ENCODE measurements at places on chromosomes 11 and 22. TPM values are rescaled to one million over a fixed set of nuclear protein-coding genes. Genes with fewer than 3 reads are reported as not detected.

Gene MOGAT2
- not detected for total RNA-seq

DNA sequence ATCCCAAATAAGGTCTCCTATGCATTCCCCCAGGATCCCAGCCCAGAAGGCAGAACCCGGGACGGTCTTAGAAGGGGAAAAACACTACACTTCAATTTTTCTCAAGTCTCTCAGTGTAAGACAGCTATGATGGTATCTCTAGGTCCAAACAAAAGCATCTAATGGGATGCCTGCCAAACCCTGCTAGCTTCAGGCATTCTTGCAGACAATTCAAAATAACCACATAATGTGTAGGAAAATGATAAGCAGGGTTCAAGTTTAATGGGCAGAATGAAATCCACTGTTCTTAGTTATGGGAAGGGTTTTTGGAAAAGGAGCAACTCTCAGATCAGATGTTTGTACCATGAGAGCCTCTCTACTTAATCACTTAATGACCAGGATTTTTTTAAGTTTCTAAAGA is 119.8 kb upstream of the ANO1 start:
- no peak for DNase-seq

Gene CEND1
- total RNA-seq: not detected

- no peak for DNase-seq
Measured at GRCh38 chr11:21640491-21640890, 552.4 kb upstream of the ANO5 start.

DNA sequence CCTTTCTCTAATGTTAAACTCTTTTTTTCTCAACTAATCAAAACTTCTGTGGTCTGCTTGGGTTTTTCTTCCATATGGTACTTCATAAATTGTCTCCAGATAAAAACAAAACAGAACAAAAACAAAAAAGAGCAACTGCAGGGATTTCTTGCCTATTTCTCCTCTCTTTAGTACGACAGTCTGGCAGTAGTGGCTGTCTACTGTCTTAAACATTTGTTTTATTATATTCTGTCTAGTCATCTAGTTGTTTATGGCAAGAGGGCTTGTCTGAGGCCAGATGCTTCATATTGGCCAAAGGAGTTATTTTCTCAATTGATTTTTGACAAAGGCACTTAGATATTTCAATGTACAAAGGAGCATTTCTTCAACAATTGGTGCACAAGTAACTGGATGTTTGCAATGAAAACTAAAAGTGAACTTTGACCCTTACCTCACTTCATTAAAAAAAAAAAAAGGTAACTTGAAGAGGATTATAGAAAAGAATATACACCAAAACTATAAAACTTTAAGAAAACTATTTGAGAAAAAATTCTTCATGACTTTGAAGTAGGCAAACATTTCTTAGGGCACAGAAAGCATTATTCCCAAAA is 404.2 kb downstream of the LUZP2 start:
- no peak for DNase-seq

Gene HBE1
- total RNA-seq: not detected

DNA sequence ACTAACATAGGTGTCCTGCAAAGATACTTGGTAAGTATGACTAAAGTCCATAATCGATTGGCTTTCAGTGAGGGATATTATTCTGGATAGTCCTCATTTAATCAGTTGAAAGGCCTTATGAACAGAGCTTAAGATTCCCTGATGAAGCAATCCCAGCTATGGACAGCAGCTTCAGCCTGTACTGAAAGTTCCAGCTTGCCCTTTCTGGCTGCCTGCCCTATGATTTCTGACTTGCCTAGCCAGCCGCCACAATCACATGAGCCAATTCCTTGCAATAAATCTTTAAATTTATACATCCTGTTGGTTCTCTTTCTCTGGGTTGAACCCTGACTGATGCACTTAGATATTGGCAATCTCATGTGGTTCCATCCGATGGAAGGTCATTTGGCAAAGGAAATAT is 759.0 kb upstream of the API5 start:
- no peak for DNase-seq

GRCh38 chr11:58770627-58771457 is 39.1 kb upstream of the GLYAT start:
- DNase-seq: no peak

- DNase-seq: no peak
Measured at GRCh38 chr11:36155124-36155561, 134.1 kb downstream of the COMMD9 start.

DNA sequence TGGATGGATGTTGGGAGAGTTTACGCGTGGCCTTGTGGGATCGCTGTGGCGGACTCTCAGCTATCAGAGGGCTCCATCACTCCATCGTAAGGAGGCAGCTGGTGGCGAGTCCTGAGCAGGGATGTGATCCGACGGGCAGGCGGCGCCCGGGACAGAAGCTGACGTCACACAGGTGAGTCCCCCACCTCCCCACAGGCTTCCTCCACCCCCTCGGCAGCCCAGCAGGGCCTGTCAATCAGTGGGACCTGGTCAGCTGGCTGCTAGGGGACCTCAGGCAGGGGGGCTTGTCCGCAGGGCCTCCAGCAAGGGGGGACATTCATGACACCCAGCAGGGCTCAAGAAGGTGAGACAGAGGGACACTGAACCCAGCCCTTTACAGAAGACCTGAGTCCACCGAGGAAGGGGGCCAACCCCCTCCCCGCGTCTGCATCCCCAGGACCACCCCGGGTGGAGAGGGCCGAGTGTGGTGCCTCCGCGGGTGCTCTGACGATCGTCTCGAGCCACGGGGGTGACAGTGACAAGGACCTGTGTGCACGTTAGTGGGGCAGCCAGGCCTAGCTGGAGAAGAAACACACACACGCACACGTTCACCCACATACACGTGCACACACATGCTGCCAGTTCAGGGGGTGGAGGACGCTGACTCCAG is 7.1 kb downstream of the HRAS start:
- no peak for DNase-seq

GRCh38 chr11:61147791-61148620 is 13.2 kb downstream of the VPS37C start:
- no peak for DNase-seq

- no peak for DNase-seq
Measured at GRCh38 chr11:93526346-93526633, 16.9 kb downstream of the SMCO4 start.

DNA sequence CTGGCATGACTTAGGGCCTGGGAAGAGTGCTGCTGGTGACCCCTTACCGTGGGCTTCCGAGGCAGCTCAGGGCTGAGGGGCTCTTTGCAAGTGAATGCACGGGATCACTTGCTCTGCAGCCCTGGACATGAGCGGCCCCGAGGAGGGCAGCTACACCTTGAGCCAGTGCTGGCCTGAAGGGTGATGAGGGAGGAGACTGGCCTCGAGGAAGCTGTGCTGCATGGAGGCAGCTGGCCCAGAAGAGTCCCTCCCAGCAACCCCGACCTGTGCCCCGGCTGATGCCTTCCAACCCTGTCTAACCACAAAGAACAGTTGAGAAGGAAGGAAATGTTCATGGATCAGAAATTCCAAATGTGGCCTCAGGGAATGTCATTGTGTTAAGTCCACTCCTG is 45.2 kb downstream of the TBX1 start:
- no peak for DNase-seq

DNA sequence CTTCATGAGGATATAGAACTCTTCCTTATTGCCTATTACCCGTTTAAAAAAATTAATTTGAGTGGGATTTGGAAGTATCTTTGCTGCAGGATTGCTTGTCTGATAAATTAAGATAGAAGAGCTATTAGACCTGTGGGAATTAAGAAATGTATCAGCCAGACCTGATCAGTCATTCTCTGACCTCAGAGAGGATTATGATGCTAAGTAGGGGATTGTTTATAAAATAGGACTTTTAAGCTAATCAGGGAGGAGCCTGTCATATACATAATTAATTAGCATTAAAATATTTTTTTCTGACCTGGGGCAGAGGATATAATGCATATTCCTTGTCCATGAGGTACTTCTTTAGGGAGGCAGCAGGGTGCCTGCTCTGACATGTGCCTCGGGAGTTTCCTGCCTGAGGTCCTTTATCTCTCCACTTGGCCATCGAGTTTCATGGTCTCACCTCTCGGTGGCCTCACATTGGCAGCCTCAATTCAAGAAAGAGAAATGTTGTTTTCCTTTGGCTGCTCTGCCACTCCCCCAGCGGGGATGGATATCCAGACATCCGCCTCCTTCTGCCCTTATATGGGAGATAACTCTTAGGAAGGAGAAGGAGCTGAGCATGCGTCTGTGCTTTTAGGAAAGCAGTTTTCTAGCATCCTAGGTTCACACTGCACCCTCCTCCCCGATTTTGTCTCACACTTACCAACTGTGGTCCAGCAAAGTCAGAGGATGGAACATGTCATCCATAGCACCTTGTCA is 41.1 kb downstream of the DIXDC1 start:
- DNase-seq: no peak

- no peak for DNase-seq
Measured at GRCh38 chr11:14898355-14898754, 6.3 kb upstream of the CYP2R1 start.

GRCh38 chr22:29022101-29022817 is 39.4 kb downstream of the C22orf31 start:
- no peak for DNase-seq

DNA sequence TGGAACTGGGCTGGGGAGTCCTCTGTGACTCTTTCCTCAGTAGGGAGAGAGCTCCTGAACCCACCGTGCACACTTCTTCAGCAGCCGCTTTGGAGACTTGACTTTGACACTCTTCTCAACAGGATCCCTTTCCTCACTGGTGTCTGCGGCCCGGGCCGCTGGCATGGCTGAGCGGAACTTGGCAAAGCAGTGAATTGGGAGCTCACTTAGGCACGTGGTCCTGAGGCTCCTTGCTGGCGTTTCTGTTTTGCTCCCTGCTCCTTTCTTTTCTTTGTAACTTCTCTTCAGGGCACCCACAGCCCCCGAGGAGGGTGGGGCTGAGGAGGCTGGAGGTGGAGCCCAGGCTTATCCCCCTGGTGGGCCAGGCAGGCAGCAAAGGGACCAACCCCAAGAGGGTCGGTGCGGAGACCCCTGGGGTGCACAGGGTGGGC is 8.4 kb upstream of the KCNQ1OT1 start:
- DNase-seq: no peak

Gene SPON1
- total RNA-seq: 0.79 TPM

DNA sequence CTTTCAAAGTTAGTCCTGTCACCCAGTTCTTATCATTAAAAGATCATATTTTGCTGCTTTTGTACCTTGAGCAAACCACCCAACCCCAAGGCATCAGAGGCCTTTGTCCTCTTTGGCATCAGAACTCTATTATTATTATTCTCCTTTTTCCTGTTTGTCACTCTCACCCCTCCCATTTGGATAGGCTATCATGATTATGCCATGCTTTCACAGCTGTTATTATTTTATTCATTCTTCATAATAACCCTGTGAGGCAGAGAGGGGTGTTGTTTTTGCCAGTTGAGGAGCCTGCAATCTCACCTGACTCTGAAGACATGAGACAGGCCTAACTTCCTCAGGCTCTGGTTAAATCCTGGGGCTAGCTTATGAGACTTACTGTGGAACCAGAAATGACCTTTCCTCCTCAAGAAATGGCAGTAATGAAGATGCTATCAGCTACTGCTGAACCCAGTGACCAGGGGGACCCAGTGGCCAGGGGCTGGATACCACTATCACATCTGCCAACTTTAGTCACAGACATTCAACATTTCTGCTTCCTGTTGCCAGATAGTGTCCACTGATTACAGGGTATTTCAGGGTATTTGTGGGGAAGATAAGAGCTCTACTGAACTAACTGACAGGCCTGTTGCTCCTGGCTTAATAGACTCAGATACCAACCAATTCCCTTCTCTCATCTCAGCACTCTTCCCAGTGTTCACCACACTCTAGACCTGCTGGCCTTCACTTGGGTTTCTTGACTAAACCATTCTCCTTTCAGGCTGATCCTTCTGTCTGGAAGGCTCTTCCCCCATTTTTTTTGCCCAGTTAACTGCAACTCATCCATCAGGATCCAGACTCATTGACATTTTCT is 11.8 kb upstream of the SWAP70 start:
- no peak for DNase-seq

DNA sequence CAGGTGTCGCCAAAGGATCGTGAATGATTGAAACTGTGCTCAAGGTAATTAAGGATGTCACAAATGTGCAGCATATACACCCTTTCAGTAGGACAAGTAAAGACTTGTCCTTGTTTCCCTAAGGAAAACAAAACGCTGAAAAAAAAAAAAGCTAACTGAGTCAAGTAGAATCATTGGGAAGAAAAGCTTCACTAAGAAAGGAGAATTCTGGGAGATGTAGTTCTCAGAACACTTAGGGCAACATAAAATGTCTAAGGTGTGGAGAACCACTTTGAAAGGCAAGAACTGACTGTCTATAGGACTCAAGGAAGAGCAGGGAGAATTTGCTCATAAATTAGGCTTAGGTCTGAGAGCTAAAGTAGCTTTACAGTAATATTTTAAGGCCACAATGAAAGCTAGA is 2.9 kb upstream of the OR5T1 start:
- no peak for DNase-seq

- DNase-seq: no peak
Measured at GRCh38 chr11:95241681-95242081, 10.7 kb upstream of the SESN3 start.

GRCh38 chr11:11142430-11142829 is 210.6 kb downstream of the CSNK2A3 start:
- DNase-seq: no peak

GRCh38 chr22:50318698-50319411 is 8.0 kb downstream of the DENND6B start:
- no peak for DNase-seq

GRCh38 chr22:47269516-47270088 is 507.2 kb downstream of the TBC1D22A start:
- DNase-seq: no peak

- DNase-seq: no peak
Measured at GRCh38 chr22:44210722-44211121, 30.0 kb downstream of the PARVG start.

Gene OR52N4
- total RNA-seq: 1.6 TPM

Gene CNGA4
- total RNA-seq: 0.20 TPM

DNA sequence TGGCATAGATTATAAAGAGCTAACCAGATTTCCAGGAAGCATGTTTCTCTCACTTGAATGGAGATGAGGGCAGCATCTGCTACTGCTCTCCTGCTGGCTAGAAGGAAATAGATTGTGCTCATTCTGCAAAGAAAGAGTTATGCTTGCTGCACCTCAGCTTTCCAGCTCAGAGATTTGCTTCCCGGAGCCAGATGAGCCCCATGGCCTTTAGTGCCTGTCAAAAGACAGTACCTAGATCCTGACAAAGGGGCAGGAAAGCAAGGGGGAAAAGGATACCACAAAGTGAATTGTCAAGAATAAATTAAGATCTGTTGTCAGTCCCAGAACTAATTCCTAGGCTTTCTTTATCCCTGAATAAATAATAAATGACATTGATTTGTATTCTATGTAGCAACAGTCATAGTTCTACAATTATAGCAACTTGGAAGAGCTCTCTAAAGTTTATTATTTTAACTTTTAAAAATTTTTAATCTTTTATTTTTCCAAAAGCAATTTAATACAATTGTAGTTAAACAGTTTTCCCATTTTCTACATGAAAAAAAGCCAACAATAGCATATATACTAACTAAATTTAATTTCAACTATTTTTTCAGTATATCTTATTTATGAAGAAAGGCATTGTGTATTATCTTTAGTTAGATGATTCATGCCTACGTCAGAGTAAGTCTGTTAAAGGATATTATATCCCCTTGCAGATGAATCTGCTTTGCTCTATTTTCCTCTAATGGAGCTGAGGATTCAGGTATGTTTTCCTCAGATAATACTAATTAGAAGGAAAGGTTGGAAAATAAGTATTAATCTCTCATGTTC is 306.1 kb upstream of the DDI1 start:
- no peak for DNase-seq

All from CD4-positive, CD25-positive, alpha-beta regulatory T cell (primary cell).